ENCODE measurements at places on chromosomes 12 and 14.

DNA sequence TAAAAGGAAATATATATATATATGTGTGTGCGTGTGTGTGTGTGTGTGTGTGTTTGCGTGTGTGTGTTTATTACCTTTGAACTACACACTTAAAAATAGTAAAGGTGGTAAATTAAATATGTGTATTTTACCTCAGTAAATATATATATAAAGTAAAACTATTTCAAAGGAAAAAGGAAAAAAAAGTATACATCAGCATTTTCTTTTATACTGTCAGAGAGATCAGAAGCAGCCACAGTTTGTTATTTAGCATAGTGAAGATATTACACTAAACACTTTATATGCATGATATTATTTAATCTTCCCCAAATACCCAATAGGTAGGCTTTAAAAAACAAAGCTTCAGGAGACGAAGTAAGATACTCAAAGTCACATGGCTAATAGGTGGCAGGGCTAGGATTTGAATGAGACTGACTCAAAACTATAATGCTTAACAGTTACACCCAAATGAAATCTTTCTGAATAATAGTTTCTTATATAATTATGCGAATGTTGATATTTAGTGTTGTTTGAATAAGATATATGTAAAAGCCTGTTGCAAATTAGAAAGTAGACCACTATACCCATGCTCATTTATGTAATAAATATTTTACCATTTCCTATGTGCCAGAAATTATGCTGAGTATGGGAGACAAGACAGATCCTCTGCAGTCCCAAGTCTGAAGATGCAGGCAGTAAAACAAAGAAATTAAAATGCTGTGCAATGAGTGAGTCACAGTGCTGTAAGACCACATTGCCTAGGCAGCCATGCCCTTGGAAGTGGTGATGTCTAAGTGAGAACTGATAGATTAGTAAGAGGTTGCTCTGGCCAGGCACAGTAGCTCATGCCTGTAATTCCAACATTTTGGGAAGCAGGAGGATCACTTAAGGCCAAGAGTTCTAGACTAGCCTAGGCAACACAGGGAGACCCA lies 66.1 kb downstream of the PDZRN4 start:
- H3K4me3 ChIP-seq, result no peak overlapping the region
- H3K27me3 ChIP-seq, result no peaks in the 10 kb centered on the region
- H3K27ac ChIP-seq, result no peak overlapping the region
- H3K36me3 ChIP-seq, result no peaks in the 10 kb centered on the region
- DNase-seq, result no peak

DNA sequence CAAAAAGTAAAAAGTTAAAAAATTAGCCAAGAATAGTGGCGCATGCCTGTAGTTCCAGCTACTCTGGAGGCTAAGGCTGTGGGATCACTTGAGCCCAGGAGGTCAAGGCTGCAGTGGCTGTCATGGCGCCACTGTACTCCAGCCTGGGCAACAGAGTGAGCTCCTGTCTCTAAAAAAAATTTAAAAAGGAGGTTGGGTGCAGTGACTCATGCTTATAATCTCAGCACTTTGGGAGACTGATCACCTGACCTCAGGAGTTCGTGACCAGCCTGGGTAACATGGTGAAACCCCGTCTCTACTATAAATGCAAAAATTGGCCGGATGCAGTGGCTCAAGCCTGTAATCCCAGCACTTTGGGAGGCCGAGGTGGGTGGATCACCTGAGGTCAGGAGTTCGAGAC lies 8.2 kb upstream of the YLPM1 start:
- H3K4me3 ChIP-seq, result no peak overlapping the region
- H3K27me3 ChIP-seq, result no peaks in the 10 kb centered on the region
- H3K27ac ChIP-seq, result no peak overlapping the region
- H3K4me1 ChIP-seq, result no peaks in the 10 kb centered on the region

DNA sequence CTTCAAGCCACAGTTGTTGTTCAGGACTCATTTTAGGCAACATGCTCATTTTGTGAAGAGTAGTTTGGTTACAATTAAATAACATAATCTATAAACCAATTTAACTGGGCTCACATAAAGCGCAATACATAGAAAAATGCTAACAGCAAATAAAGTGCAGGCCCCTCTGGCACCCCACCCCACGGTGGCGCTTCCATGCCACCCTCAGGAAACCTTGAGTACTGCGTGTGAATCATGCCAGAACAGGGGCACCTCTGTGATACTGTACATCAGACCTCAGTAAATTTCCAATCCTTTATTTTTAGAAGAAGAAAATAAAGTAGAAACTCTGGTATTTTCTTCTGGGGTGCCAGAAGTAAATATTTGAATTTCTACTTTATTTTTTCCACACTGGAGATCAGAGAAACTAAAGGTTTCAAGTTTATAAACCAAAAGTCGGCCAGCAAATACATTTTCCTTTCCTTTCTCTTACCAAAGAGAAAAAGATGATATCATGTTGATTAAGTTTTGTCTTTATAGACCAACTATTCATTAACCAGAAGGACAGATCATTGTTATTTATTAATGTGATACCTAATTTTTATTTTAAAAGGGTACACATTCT lies 316.8 kb downstream of the PAWR start:
- H3K4me3 ChIP-seq, result no peak overlapping the region
- no peaks in the 10 kb centered on the region for H3K36me3 ChIP-seq
- no peak overlapping the region for H3K27ac ChIP-seq
- no peaks in the 10 kb centered on the region for H3K27me3 ChIP-seq
- H3K4me1 ChIP-seq, result no peaks in the 10 kb centered on the region

DNA sequence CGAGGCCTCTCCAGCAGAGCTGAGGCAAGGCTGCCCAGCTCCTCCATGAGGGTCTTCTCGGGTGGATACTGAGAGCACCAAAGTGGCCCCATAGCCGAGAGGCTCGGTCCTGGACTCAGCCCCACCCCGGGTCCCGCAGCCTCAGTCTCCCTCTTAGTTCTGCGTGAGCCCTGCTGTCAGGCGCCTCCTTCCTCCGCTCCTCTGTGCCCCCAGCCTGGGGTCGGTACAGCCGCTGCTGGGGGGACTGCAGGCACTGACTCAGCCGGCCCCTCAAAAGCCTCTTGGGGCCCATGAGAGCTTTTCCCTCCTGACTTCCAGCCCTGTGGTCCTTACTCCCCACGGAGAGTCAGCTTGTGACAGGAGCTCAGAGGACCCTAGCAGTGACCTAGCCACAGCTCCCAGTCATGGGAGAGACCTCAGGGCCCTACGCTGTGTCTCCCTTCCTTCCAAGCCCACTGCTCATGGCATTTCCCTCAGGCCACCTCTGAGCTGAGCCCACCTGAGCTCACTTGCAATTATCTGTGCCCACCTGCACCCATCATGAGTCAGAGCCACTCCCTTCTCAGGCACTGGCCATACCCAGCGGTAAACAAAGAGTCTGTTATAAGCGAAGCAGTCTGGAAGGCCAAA lies 295.0 kb upstream of the RTL1 start:
- H3K27ac ChIP-seq, result no peak overlapping the region
- no peak for DNase-seq
- no peaks in the 10 kb centered on the region for H3K27me3 ChIP-seq
- H3K36me3 ChIP-seq, result no peaks in the 10 kb centered on the region
- no peak overlapping the region for H3K4me3 ChIP-seq

DNA sequence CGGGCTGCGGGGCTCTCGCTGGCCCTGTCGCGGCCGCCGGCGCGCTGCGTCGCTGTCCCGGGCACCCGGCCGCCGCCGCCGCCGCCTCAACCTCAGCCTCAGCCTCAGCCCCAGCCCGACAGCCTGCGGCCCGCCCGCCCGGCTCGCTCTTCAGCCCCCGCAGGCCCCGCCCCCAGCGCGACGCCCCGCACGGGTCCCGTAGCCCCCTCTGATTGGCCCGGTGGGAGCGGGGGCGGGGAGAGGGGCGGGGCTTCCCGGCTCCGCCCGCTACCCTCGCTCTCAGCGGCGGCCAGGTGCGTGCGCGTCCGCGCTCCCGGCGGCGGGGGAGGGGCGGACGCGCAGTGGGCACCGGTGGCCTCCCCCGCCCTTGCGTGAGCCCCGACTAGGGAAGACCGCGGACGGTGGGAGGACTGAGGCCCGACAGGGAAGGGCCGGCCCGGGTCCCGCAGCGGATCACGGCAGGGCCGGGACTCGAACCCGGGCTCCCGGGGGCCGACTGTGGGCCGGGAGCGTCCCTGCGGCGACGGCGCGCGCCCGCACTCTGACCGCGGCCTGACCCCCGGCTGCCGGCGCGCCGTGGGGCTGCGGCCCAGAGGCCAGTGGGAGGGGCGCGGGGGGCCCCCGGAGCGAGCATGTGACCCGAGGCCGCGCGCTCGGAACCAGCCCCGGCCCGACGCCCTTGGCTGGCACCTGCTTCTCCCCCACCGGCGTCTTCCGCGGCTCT lies at the start of gene PPP1R13B:
TSS of gene PPP1R13B (minus strand) at position 125 of the 724 bp plus-strand sequence. CDS start 268 bp downstream, outside the sequence.
- no peaks in the 10 kb centered on the region for H3K27me3 ChIP-seq
- no peaks in the 10 kb centered on the region for H3K36me3 ChIP-seq
- peak; percentile 95 for DNase-seq
- H3K4me1 ChIP-seq, result peaks cover 10% of the 10 kb centered on the region
- peak within 1 kb of the TSS; percentile 59 for H3K27ac ChIP-seq

DNA sequence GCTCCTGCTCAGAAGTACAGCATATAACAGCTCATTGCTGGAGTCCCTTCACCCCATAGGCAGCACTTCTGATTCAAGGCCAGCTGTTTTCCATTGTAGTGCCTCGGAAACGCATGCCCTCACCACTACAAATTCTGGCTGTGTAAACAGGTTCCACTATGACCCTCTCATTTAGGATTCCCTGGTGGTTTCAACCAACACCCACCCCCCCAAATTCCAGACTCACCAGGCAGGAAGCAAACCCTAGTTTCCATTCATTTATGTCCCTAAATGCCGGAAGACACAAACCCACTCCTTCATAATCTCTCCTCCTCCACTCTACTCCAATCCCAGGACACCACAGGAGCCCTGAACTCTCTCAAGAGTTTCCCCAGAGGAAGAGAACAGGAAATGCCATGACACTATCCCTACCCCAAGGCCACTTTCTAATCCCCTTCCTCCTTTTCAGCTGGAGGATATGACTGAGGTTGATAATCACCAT lies 75.9 kb upstream of the TMPO start:
- DNase-seq, result no peak
- H3K4me3 ChIP-seq, result no peak overlapping the region
- H3K27ac ChIP-seq, result no peak overlapping the region
- H3K36me3 ChIP-seq, result no peaks in the 10 kb centered on the region
- H3K4me1 ChIP-seq, result no peaks in the 10 kb centered on the region
- H3K27me3 ChIP-seq, result no peaks in the 10 kb centered on the region

DNA sequence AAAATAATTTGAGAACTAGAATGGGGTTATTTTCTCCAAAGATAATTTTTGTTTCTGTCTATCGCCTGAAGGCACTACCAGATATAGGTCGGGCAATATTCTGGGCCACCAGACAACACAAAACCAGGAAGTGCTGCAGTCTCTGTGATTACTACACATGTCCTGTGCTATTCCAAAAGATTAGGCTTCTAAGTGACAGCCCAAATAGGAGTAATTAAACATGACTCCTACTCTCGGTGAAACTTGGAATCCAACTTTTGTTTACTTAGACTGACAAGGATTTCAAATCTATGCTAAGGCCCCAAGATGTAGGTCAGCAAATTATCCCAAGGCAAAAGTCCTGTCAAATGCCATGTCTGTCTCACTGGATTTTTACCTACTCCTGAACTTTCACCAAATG lies 157.6 kb upstream of the LRFN5 start:
- no peak for DNase-seq
- no peaks in the 10 kb centered on the region for H3K36me3 ChIP-seq
- H3K27ac ChIP-seq, result no peak overlapping the region
- no peak overlapping the region for H3K4me3 ChIP-seq
- H3K27me3 ChIP-seq, result no peaks in the 10 kb centered on the region
- no peaks in the 10 kb centered on the region for H3K4me1 ChIP-seq

- H3K27me3 ChIP-seq, result no peaks in the 10 kb centered on the region
- H3K36me3 ChIP-seq, result no peaks in the 10 kb centered on the region
- H3K27ac ChIP-seq, result no peak overlapping the region
- DNase-seq, result no peak
- no peak overlapping the region for H3K4me3 ChIP-seq
- H3K4me1 ChIP-seq, result no peaks in the 10 kb centered on the region
Measured at GRCh38 chr14:33062881-33063280, 124.2 kb downstream of the NPAS3 start.

DNA sequence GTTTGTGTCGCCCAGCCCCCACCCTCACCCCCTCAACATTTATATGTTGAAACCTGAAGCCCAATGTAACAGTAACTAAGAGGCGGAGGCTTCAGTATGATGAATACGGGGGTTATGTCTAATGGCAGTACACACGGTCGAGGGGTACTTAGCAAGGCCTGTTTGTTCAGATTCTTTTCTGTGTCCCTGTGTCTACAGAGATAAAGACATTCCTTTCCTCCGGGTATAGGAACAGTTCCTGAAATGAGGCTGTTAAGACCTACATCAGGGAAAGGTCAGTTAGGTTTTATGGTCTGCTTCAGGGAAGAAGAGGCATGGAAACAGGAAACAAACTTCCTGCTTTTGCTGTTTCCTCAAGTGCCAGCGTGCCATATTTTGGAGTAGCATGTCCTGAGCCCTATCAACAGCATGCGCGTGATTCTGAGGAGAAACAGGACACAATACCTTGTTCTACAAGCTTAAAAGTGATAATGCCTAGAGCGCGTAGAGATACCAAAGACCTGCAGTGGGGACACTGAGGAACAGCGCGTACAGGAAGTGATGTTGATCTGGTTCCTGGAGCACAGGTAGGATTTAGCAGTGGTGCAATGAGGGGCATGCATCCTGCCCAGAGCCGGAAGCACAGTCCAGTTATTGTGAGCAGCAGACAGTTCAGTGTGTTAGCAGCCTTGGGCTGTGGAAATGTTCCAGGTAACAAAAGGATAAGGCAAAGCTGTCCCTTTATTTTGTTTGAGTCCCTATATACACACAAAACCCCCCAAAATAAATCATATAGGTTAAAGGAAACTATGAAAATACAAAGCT lies 47.2 kb downstream of the FGD4 start:
- no peak overlapping the region for H3K4me3 ChIP-seq
- H3K27ac ChIP-seq, result no peak overlapping the region
- no peaks in the 10 kb centered on the region for H3K4me1 ChIP-seq
- H3K27me3 ChIP-seq, result no peaks in the 10 kb centered on the region

DNA sequence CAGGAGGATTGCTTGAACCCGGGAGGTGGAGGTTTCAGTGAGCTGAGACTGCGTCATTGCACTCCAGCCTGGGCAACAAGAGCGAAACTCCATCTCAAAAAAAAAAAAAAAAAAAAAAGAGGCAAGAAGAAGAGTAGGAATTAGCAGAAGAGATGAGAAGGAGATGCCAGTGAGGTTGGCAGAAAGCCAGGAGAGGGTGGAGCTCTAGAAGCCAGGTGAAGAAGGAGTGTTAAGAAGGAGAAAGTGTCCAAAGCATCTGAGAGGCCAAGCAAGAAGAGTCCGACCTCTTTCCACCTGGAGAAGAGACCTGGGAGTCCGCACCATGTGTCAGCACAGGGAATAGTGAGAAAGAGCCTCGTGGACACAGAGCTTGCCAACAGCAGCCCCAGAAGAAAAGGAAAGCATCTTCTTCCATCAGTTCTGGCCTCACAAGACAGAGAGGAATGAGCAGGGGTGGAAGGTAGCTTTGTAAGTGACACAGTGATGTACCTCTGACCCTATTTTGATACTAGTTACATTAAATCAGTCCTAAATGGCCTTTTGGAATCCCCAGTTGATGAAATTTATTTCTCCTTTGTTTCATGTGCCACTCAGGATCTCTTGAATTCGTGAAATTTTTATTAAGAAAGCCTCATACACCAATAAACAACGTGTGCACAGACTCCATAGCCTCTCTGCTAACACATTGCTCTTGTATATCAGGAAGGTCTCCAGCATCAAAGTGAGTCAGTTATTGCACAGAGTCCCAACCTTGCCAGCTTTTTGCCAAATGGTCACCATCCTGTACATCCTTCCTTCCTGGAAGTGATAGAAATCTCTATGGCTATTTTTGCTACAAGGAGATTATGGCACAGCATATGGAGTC lies 70.6 kb downstream of the SAMD4A start:
- no peaks in the 10 kb centered on the region for H3K4me1 ChIP-seq
- H3K36me3 ChIP-seq, result no peaks in the 10 kb centered on the region
- no peak overlapping the region for H3K27ac ChIP-seq
- H3K4me3 ChIP-seq, result no peak overlapping the region
- no peak for DNase-seq
